ENCODE measurements at places on chromosomes 6 and 20. TPM values are rescaled to one million over a fixed set of nuclear protein-coding genes. Genes with fewer than 3 reads are reported as not detected.

GRCh38 chr6:14670806-14671205 lies 553.2 kb downstream of the CD83 start:
- no peak for DNase-seq

DNA sequence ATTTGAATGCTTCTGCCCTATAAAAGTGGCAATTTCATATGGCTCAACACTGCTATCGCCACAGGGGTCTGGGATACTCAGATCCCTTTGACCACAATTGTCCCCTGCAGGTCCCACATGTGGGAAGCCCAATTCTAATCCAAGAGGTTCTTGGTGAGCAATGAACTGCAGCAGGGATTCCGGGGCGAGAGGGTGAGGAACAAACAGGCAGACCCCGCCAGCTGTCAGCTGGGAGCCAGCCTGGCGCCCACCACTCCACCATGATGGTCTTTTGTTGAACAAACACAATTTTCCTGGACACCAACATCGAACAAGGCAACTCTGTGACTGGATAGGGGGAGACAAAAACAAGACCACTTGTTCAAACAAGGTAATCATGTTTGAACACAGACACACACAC lies 80.5 kb downstream of the TMEM242 start:
- DNase-seq: no peak

- no peak for DNase-seq
Measured at GRCh38 chr20:21661488-21662055, 43.9 kb upstream of the PAX1 start.

- DNase-seq: no peak
Measured at GRCh38 chr6:148438632-148439031, 96.0 kb downstream of the SASH1 start.

DNA sequence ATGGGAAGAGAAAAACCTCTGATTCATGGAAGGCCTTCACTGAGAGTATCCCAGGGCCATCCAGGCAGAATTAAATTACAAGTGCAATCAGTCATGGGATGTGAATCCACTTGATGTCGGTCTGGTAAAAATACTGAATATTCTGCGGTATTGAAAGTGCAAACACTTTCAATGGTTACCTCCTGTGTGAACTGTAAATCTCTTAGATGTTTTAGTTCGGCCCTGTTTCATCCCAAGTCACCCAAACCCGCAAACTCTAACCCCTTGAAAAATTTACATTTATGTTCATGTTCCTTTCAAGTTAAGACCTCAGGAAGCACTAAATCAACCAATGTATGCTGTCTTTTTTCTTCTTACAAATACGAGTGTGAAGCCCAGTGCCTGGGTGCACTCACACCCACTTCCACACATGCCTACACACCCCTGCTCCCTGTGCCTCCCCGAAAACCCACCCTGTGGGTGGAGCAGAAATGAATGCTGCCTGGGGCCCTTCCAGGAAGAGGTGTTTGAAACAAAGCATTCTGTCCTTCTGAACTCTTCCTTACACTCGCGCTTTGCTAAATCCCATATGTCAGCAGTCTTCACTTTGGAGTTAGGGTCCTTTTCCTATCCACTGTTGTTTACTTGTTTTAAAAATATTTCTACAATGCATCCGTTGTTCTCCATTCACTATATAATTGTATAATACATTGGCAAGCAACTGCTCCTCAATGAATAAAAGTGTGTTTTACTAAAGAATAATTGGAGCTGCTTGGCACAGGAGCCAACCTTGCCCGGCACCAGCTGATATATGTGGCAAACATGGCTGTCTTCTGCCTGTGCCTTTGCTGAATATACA lies 62.7 kb downstream of the FYN start:
- no peak for DNase-seq

DNA sequence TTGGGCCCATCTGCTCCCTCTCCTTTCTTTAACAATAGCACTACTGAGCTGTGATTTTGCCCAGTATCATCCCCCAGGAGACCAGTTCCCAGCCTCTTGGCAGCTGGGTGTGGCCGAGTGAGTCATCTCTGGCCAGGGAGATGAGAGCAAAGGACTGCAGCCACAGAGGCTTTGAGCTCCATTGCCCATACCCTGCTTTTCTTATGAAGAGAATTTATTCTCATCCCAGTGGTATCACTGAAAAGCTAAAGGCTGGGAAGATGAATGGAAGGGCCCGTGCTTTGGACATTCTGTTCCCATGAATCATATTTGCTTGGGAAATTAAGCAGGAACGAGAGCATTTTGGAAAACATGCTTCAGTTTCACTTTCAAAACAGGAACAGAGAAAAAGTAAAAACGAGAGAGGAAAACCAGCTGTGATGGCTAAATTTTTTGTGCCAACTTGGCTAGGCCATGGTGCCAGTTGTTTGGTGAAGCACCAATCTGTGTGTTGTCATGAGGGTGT lies 14.9 kb downstream of the CST3 start:
- peak; percentile 92 for DNase-seq

GRCh38 chr6:130755368-130756034 lies 71.7 kb upstream of the SMLR1 start:
- no peak for DNase-seq

- no peak for DNase-seq
Measured at GRCh38 chr20:61912665-61913422, 152.8 kb downstream of the TAF4 start.

RHAG gene
- not detected for total RNA-seq

TDRD6 gene
- 0.26 TPM for total RNA-seq

GRCh38 chr6:163298079-163298830 lies 116.3 kb upstream of the QKI start:
- DNase-seq: no peak

All from lower leg skin (tissue), 4 donors.